Fibroblast of skin of left quadriceps (primary cell): ENCODE measurements at places on chromosomes 7 and 10.

DNA sequence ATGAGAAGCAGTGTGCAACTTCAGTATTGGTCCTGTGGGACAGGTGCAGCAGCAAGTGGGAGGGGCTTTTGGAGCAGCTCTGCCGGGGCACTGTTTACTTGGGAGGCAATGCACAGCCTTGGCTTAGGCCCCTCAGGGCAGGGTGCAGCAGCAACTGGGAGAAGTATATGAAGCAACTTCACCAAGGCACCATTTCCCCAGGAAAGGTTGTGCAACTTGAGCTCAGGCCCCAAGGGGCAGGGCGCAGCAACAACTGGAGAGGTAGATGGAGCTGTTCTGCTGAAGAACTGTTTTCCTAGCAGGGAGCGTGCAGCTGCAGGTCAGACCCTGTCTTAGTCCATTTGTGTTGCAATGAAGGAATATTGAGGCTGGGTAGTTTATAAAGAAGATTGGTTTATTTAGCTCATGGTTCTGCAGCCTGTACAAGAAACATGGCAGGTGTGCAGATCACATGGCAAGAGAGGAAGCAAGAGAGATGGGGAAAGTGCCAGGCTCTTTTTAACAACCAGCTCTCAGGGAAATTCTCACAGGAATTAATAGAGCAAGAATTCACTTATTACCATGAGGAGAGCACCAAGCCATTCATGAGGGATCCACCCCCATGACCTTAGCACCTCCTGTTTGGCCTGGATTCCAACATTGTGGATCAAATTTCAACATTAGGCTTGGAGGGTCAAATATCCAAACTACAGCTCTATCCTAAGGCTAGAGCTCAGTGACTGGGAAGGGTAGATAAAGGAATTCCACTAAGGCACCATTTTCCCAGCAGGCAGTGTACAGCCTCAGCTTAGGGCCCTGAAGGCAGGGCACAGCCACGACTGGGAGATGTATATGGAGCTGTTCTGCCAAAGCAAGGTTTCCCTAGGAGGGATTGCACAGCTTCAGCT is 10.9 kb downstream of the GPR141 start:
- no peak for DNase-seq

DNA sequence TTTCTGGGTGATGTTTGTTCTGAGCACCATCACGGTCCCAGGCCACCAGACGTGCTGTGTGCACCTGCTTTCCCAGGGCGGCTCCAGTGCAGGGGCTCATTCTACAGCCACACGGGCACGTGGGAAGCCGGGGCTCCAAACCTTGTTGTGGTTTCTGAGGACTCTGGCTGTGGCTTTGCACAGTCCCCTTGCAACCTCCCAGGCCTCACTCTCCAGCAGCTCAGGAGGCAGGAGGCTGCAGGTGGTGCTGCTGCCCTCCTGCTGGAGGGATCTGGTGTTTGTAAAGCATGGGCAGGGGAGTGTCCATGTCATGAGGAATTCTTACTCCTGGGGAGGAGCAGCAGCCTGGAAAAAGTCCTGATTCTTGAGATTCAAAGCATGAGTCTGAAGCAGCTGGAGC is 54.3 kb downstream of the INSYN2A start:
- DNase-seq, result no peak

DNA sequence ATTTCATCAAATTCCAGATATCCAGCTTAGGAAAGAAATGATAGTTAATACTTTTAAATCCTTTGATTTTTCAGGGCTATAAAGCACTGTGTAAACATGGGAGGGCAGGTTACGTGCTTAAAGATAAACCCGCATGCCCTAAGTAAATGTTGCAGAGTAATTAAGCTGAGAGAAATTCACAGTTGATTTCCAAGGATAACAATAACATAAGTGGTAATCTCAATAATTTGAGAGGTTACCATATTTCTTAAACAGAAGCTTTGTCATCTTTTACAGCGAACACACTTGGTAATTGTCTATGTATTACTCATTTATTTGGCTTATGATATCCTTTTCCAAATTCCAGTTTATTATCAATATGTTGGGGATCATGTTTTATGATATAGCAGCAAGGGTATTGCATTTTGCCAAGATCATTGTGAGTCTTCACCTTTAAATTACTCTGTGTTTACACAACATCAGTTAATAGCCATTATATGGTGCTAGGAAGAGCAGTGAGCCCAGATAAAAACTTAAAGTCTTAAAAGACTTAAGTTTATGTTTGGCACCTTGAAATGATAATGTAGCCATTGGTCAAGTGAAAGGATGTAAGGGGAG is 15.4 kb downstream of the MGAM start:
- DNase-seq, result no peak

DNA sequence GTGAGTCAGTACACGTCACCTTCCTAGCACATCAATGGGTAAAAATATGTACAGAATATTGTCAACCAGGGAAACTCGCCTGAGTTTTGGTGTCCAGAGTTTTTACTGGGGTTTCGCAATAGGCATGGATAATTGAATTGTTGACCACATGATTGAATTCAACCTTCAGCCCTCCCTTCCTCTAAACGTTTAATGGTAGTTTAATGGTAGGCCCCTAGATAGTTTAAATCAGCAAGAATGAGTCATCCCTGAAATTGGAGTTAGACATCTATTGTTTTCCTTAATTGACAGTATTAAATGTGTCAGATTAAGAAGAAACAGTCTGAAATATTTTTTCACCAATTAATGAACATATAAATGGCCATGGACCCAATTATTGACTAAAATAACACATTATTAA is 57.8 kb upstream of the CACNA2D1 start:
- no peak for DNase-seq

DNA sequence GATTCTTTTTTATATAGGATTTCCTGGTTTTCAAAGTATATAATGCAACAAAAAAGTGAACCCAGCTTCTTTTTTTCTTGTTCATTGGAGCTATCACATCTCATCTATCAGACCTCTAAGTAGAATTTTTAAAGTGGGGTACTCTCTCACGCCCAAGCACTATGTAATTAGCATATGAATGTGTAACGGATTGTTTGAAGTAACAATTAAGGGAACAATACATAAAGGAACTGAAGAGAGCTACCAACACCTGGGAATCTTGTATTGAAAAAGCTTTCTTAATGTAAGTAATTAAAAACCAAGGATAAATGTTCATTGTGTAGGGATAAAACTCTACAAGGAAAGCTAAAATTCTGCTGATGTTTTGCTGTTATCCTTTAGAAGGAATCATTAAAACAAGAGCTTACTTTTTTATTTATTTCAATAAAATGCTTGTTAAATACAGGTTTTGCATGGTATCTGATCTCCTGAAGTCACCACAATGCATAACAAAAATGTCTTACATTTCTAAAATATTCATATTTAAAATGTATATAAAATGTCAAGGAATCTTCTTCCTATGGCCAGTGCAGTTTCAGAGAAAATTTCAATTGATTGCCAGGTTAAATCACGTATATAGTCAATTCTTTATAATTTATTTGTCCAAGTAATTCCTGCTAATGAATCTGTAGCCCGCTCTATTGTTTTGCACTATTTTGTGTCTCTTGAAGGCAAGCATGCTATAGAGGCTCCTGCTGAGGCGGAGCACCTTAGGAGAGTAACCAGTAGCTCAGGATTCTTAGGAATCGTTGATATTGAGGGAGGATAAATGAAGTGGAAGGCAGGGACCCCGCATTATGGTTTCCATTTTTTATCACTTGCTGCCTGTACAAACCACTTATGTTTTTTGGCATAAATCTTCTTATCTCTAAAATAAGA is 51.6 kb downstream of the PTPRZ1 start:
- DNase-seq, result no peak

DNA sequence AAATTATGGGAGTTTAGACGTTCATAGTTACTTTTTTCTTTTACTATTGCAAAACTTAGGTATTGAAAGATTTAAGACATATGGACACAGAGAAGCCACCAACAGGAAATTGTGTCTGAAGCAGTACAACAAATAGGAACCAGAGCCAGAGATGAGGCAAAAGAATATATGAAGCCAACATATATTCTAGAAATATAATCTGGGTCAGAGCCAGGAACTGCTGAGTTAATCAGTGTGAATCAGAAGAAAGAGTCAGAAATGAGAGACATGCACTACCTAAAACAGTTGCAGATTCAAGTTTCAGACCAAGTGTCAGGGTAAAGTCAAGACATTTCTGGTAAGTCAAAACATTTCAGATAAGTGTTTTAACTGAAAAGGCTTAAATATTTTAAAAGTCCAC is 67.7 kb downstream of the DGKB start:
- no peak for DNase-seq

DNA sequence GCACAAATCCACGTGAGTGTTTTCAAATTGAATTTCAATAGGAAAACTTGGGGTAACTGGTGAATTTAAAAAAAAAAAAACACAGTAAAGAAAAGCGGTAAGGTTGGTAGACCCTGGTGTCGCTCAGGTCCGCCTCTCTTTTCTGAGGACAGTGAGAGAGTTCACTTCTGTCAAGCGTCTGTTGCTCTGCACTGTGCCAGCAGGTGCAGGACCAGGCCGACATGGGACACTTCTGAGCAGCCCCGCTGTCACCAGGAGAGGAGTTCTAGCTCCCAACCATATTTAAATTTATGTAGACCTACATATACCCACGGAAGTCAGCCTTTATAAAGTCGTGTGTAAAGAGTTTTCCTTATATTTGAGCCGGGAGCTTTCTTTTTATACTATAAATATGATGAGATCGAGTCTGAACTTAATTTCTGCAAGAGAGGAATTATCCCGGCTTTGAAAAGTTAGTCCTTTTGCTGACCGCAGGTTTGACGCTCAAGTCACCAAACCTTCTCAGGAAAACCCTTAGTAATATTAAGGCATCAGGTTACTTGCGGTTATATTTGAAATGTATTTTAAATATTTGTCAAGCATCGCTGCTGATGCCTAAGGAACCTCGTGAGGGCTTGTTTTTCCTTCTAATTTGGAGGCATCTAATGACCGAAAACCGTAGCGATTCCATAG is 531 bp downstream of the IKZF1 start:
- no peak for DNase-seq
